NCI-H2171 treated with DMSO at 0.1 percent for 48 hours (cell line): ENCODE measurements at places on chromosomes 6 and 20.

GRCh38 chr6:106763361-106763760 is 134.0 kb downstream of the QRSL1 start:
- no peak for DNase-seq

DNA sequence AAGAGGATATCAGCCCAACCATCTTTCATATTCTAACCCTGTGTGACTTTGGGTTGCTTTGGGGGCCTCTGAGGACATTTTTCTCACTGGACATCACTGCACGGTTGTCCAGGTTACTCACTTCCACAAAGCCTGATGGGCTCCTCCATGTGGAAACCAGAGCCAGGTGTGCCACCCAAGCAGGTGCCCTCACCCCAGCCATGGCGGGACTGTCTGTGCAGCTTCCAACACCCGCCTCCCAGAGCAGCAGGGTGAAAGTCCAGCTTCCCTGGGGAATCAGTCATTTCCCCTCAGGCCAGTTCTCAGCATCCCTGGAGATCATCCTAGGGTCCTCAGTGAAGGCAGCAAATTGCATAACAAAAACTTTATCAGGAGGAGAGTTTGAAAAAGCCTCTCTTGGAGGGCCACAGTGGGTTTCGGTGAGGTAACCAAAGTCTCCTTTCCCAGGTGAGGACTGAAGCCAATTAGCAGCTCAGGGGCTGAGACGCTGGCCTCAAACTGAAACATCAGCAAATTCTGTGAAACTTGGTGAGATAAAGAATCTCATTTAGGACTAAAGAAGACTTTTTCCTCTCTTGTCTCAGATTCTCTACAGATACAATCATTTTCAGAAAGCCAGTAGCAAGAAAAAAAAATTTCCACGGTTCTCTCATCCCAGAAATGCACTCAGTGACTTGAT is 289.6 kb upstream of the CDH4 start:
- no peak for DNase-seq

GRCh38 chr6:46186583-46186982 is 15.8 kb upstream of the ENPP5 start:
- DNase-seq: no peak

DNA sequence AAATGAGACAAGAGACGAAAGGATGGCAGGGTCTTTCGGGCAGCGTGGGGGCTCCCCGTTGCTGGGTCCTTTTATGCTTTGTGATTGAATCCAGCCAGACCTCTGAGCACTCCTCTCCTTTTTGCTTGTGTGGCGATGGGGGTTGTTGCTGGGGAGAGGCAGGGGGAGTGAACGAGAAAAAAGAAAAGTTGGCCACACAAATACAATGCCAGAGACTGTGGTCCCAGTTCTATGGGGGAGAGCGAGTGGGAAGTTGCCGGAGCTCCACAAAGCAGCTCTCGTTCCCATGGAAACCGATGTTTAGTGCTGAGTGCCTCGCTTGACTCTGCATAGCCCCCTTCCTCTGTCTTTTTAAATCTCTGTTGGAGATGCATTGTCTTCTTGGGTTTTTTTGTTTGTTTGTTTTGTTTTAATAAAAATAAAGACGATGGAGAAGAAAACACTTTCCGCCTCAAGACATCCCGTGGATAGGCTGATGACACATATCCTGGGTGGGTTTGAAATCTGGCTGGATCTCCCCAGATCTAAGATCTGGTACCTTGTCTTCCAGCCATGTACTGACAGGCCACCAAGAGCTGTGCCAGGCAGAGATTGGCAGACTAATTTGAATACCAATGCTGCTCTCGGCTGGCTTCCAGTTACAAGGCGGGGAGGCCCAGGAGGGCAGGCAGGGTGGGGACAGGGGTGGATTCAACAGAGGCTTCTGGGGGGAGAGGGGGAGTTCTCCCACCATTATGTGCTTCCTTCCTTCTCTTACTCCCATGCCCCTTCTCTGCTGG is 529.3 kb downstream of the QKI start:
- no peak for DNase-seq

DNA sequence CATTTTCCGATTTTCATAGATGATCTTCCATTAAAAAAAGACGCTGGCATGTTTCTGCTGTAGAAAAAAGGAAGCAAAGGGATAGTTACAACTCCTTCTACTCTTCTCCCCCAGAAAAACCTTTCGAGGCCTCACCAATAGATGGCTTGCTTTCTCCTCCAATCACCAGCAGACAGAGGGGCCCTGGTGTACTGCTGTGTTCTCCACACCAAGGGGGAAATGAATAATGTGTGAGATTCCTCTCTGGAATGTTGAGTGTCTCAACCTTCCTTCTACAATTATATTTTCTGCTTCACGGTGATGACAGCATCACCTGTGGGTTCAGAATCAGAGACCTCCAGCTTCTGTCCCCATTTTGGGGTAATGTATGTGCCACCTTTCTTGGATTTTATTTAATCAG is 185.7 kb upstream of the FLRT3 start:
- DNase-seq: no peak

- DNase-seq: peak; percentile 36
These were observed 1.2 kb downstream of the TCFL5 start for GRCh38 chr20:62860391-62860923.
